ENCODE measurements at places on chromosomes 11 and 22. TPM values are rescaled to one million over a fixed set of nuclear protein-coding genes. Genes with fewer than 3 reads are reported as not detected.

Gene OR56A1
- total RNA-seq, result not detected

DNA sequence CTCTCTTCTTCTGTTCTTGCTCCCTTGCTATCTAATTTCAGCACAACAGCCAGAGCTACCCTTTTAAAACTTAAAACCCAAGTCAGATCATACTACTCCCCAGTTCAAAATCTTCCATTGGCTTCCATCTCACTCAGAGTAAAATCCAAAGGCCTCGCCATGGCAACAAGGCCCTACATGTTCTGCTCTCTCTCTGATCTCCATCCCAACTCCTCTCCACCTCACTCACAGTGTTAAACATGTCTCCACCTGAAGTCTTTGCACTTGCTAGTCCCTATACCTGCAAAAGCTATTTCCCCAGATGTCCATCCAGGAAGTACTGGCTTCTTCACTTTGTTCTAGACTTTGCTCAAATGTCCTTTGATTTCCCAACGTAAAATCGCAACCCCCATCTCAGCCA is 3.0 kb upstream of the GRAP2 start:
- DNase-seq, result no peak

- no peak for DNase-seq
Observed at GRCh38 chr11:113991170-113991569, 16.3 kb downstream of the HTR3A start.

DNA sequence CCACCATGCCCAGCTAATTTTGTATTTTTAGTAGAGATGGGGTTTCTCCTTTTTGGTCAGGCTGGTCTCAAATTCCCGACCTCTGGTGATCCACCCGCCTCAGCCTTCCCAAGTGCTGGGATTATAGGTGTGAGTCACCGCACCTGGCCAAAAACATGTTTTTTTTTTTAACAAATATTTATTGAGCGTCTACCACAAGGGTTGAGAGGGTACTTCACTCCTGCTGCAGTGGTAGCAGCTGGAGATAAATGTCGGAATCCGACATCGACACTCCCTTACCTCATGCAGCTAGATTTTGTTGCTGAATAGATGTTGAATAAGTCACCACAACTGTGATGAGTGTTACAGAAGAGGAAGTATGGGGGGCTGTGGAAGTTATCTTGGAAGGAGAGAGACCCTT is 971 bp downstream of the DNAJB13 start:
- DNase-seq, result no peak

GRCh38 chr11:123924027-123924426 is 15.4 kb upstream of the OR4D5 start:
- no peak for DNase-seq

Gene OR8G1
- not detected for total RNA-seq

GRCh38 chr11:29963796-29964195 is 53.0 kb downstream of the KCNA4 start:
- no peak for DNase-seq

DNA sequence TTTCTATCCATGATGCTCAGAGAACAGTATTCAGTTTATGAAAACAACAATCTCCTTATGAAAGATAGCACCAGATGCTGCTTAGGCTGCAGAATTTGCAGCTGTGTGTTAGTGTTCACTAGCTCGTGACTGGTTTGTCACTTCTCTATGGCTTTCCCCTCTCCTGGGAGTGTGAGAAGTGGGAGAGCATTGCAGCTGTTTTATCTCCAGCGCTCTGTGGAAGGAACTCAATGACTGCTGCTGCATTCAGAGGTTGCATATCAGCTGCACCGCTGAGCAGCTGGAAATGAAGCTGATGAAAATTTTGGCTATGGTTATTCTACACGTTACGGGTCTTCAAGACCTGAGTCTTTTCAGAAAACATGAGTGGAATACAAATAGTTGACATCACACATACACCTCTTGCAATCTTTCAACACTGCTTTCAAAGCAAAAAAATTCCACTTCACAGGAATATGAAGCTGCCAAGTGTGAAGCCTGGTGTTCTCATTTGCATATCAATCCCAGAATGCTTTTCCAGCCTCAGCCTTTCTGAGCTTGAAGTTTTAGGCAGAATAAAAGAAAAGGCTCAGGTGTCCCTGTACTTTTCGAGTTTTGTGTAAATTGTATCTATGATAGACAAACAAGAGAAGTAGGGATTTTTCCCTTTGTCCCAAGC is 149.3 kb upstream of the DDI1 start:
- DNase-seq, result no peak

All from pancreas (tissue), 10 donors.